ENCODE measurements at places on chromosomes 11 and 22.

- peak; percentile 17 for DNase-seq
Observed at GRCh38 chr11:107916671-107917241, 11.5 kb upstream of the RAB39A start.

DNA sequence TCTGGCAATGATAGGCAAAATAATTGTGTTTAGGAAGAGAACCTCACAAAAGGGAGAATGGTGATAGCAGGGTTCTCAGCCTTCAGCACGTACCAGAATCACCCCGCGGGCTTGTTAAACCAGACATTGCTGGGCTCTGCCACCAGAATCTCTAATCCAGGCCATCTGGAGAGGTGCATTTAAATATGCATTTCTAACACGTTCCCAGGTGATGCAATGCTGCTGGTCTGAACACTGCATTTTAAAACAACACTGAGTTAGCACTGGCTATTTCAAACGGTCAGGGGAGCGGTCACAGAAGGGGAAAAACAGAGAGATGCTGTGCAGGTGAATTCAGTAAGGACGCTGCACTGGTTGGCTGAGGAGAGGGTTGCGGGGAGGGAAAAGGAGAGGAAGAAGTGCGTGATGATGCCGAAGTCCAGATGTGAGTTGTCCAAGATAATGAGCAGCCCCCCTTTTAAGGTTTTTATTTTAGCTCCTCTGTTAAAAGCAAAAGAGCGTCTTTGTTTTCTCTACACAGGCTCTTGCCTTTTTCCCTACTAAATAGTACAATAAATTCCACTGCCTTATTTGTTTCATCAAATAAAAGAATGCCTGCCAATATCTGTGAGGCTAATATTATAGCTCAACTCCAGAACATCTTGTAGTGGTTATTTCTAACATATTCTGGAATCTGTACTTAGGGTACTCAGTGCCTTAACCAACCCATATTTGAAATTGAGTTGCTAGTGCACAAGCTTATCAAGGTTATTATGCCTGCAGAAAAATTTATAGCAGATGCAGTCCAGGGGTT is 109.6 kb upstream of the POU2AF2 start:
- no peak for DNase-seq

- no peak for DNase-seq
Observed at GRCh38 chr11:117597071-117597470, 199.9 kb downstream of the DSCAML1 start.

GRCh38 chr11:122882189-122882856 is at the start of gene JHY:
TSS of gene JHY (plus strand) at chr11:122882759. CDS start at chr11:122885850, 3,091 bp downstream.
- DNase-seq, result no peak

DNA sequence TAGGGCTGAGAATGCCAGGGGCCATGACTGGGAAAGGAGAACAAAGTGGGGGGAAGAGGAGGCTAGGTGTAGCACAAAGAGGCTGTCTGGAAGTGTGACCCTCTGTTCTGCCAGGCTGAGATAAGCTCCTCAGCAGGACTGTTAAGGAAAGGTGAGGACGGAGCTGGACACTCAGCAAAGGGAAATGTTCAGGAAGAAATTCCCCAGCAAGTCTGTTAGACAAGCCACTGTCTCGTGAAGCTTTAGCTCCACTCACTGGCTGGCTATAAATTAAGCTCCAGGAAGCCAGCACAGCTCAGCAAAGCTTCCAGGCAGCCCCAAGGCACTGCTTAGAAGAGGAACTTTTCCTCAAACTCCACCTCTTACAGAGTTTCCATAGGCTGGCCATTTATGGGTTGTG is 181.2 kb upstream of the API5 start:
- DNase-seq, result no peak

GRCh38 chr22:47422736-47423135 is 660.3 kb downstream of the TBC1D22A start:
- no peak for DNase-seq

DNA sequence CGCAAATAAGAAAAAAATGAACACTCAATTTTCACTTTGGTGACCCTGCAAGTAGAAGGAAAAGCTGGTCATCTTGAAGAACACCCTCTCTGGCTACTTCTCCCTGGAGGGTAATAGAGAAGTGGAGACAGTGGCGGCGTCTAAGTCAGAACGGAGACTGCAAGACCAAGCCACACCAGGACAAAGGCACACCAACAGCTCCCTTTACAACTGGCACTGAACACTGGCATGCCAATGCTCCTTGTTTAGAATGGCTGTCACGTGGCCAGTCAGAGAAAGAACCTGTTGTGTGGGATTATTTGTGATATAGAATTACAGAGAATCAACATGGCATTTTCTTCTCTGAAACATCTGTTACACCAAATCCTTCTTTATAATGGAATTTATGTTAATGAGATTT is 61.3 kb upstream of the YPEL1 start:
- DNase-seq, result no peak

- no peak for DNase-seq
Observed at GRCh38 chr11:22536071-22536470, 89.6 kb downstream of the FANCF start.

All from NCI-H1930 (cell line).